ENCODE measurements at places on chromosomes 6 and 20.

- peak; percentile 21 for DNase-seq
Measured at GRCh38 chr6:84645000-84645399, 119.4 kb downstream of the TBX18 start.

DNA sequence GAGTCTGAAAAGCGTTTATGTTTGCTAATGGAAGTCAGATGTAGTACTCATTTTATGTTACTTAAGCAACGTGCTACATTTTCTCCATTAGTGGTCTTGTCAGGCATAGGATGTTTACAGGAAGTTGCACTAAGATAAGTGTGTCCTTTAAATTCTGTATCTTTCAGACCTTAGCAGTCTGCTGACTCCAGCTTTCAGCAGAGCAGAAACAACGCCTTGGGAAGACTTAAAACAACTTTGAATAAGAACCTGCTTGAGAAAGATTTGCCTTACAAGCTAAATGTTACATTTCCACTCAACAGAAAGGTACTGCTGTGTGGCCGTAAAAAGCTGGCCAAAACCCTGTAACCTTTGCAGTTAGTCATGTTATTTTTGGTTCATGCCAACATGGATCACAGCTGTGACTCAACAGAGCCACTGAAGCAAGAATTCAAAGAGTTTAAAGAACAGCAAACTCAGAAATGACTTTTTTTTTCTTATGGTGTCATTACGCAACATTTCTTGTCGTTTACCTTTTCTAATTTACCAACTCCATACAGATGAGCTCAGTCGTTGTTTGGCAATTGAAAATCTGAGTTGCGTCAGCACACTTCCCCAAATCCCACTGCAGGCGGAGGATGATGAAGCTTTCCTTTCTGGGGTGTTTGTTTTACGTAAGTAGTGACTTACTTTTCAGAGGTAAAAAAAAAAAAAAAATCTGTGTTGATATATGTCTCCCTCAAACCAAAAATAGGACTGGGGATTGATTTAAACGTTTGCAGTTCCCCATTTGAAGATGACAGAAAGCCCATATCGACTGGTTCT lies 27.9 kb upstream of the BMP6 start:
- peak; percentile 90 for DNase-seq

DNA sequence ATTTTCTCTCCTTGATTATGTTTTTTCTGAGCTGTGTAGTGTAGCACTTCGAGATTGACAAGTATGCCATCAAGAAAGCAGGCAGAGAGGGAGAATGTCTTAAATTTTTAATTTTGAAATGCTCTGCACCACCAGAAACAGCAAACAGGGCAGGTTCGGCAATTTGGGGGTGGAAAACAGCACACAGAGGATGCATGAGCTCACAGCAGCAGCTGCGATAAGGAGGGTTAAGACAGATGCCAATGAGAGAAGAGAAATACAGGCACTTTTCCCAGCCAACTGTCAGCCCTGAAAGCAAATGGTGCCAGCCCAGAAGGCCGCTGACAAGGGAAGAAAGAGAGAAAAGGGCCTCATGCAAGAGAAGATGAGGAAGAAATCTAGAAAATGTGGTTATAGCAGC lies 15.1 kb upstream of the SNRPB2 start:
- DNase-seq, result no peak

GRCh38 chr20:53872561-53873229 lies 197.7 kb downstream of the BCAS1 start:
- no peak for DNase-seq

All from stromal cell of bone marrow (primary cell).